ENCODE measurements at places on chromosomes 7 and 10.

DNA sequence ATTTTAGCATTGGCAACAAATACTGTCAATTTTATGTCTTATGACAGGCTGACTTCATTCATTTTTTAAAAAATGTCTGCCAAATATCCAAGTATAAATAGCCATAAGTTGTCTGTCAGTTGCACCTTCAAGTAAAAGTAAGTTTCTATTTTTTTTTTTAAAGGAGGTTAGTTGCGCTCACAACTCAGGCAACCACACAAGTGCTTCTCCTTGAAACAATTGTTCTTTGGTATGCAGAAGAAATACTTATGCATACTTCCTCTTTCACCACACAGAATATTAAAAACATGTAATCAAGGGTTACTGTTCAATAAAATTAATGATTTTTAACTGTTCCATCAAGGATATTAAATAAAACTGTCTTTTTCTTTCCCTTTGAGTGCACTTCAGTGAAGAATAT, 97.9 kb downstream of the RTKN2 start:
- no peak for DNase-seq

- DNase-seq: no peak
Measured at GRCh38 chr10:73287441-73287840, 35.0 kb upstream of the MRPS16 start.

GRCh38 chr7:43406961-43407360, 175.9 kb upstream of the STK17A start:
- no peak for DNase-seq

- DNase-seq: peak; percentile 28
Measured at GRCh38 chr7:90178679-90179278, 24.5 kb downstream of the STEAP1 start.

GRCh38 chr7:102064361-102065025, 222.2 kb upstream of the SH2B2 start:
- peak; percentile 10 for DNase-seq

DNA sequence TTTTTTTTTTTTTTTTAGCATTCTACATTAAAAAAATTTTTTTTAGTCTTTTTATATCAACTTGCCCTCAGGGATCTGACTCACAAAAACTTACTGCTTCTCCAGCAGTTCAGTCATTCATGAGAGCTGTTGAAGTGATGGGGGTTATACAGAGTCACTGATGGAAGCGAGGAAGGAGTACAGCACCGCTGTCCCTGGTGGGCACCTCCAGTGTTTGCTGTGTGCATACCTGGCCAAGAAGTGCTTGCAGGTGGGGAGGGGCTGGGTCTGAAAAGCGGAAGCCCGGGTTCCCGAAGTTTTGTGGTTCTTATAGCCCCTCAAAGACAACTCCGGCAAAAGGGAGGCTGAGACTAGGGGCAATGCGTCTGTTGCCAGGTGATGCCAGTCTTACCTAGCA, 46.2 kb downstream of the MINDY4 start:
- no peak for DNase-seq

DNA sequence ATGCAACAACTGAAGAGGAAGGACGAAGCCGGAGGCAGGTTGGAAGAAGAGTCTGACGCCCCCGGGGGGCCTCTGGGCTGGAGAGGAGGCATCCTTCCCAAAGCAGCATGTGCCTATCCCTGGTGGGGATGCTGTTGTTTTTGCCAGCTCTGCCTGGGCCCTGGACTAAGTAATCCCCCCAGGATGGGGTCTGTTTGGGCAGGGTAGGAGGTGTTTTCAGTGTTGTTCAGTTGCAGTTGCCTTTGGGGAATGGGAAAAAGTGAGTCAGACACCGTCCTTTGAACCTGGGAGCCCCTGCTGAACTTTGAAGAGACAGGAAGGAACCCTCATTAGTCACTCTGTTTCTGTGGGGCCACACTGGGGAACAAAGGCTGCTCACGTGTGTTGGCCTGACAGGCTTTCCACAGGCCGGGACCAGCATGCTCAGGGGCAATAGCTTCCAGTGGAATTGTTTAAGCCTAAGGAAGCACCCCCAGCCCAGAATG, 35.2 kb upstream of the GDF10 start:
- DNase-seq: peak; percentile 82

GRCh38 chr7:70134029-70134770, 535.9 kb downstream of the AUTS2 start:
- no peak for DNase-seq

- DNase-seq: no peak
Measured at GRCh38 chr10:8835453-8836167, 781.1 kb downstream of the GATA3 start.

DNA sequence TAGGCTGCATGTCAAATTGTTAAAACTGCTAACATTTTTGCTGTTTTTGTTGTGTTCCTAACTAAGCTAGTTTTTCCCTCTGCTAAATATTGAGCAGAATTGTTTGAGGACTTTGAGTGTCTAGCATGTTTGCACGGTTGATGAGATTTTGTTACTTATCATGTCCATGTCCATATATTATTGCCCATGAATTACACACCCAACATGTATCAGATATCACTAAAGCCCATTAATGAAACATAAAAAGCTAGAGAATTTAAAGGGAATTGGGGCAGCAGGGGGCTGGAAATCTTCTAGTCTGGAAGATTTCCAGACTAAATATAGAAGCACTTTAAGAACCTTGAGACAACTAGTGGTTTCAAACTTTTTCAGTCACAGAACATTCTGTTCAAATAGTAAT, 197.7 kb downstream of the SNX10 start:
- DNase-seq: no peak

GRCh38 chr7:122183106-122183505, 39.1 kb upstream of the AASS start:
- no peak for DNase-seq

DNA sequence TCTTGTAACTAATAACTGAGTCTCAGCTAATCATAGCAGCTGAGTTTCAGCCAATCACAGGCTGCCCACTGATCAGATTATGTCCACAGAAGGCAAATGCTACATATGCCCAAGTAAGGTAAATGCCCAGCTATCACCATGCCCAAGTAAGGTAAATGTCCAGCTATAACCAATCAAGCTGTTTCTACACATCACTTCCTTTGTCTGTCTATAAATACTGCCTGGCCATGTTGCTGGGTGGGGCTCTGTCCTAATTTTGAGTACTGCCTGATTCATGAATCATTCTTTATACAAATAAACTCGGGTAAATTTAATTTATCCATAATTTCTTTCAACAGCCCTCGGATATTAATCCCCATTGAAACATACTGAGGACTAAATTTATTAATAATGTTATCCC, 312.4 kb downstream of the CACNA2D1 start:
- no peak for DNase-seq

DNA sequence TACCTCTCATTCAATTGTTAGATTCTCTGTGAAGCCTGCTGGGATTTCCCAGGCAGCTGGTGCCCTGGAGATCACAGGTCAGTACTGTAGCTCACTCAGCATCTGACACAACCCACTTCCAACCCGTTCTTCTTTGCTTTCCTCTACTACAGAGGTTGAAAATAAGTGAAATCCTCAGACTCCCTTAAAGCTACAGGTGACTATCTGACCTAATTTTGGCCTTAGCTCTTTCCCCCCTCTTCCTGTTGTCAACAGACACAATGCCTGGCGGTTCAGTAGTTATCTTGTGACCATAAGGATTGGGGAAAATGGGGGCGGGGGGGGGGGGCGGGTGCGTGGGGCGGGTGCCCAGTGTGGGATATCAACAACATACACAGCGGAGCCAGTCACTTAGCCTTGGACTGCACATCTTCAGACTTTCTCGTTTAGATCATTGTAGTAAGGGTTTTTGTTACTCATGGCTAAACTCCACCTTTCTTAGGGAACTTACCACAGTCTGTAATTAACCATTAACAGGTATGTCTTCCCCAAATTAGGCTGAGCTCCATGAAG, 37.8 kb downstream of the MTPN start:
- DNase-seq: no peak

GRCh38 chr10:23412223-23412622, 26.7 kb upstream of the OTUD1 start:
- DNase-seq: peak; percentile 25

DNA sequence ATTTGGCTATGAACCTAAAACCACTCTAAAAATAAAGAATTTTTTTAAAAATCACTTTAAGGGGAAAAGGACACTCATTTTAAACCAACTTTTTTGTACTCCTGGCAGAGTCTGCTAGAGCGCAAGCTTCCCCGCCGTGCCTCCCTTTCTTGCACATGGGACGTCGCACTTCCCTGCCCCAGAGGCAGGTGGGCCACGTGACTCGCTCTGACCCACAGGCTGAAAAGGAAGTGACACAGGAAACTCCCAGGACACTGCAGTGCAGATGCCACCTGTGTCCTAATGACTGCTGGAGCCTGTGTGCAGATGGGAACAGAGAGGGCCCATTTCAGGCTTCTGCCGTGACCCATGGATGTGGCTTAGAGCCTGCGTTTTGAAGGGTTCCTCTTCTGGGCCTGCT, 142.1 kb upstream of the LANCL2 start:
- no peak for DNase-seq

DNA sequence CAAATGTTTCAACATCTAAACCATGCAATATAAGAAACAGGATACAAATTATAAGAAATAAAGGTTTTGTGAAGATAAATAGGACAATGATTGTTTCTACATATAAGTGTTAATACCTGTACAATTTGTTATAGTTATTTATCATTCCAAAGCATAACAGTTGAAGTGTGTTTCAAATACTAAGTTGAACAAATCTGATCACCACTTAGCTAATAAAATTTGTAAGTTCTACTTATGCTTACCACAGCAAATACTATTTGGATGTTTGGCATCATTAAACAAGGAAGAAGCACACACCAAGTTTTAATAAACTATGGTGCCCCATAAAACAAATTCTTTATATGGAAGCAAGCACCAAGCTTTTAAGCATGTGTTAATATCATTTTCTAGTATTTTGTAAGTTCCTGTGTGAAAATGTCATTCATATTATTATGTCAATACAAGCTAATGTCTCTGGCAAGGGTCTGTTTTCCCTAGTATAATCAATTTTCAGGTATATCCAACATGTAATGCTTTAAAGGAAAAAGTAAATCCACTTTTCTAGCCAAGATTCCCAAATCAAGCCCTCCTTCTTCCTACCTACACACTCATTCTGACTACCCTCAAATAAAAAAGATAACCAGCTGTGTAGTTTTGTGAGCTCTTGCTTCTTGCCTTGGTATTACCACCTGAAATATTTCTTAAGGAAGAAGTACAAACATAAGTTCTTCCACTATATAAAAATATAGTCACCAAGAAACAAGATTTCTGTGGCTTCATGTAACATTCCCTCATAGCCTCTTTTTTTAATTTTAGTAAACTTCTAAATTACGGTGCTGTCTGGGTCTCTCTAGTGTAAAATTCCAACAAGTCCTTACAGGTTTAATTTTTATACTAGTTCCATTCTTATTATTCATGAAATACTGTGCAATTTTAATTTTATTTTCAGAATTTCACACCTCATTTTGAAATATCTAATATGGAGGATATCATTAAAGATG, 9.2 kb downstream of the SKAP2 start:
- no peak for DNase-seq

DNA sequence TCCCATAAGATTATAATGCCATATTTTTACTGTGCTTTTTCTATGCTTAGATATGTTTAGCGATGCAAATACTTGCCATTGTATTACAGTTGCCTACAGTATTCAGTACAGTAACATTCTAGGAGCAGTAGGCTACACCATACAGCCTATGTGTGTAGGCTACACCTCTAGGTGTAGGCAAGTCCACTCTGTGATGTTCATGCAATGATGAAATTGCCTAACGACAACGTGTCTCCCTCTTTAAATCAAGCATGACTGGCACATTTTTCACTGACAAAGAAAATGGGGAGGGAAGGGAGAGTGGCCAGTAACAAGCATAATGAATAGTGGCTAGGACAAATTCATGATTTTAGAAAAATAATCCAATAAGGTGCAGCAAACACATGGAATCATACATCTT, 1.7 kb downstream of the NCAPG2 start:
- no peak for DNase-seq

GRCh38 chr7:37557571-37558209, 109.0 kb upstream of the ELMO1 start:
- DNase-seq: no peak

DNA sequence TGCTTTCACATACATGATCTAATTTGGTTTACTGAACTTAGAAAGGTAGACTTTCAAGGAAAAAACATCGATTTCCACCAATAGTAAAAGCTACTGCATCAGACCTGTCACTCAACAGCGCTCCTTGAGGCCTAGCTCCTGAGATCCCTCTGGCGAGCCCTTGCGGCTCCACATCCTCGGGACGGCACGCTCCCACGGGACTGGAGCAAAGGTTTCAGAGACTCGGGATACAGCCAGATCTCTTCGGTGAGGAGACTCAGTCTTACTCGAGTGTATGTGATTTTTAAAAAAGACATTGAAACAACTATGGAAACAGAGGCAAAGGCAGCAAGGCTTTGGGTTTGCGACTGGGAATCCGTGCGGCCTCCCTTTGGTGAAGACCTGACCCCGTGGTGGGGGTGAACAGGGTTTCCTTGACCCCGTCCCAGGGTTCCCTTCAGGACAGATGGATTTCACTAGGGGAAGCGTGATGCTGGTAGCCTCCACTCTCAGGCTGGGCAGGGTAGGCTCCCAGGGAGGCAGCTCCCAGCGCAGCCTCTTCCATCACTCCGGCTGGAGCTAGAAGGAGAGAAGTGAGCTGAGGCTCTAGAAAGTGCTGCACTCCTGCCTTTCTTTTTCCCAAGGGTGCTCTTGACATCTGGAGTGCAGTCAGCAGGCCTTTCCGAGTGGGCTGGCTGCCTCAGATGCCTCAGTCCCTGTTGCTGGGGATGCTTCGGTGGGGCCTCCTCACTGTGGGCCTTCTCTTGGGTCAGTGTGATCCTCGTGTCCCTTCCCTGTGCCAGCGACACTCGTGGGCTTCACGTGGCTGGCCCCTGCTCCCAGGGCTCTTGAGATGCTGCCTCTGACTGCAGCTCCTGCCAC, 5.8 kb upstream of the ATP6V0E2 start:
- DNase-seq: no peak

DNA sequence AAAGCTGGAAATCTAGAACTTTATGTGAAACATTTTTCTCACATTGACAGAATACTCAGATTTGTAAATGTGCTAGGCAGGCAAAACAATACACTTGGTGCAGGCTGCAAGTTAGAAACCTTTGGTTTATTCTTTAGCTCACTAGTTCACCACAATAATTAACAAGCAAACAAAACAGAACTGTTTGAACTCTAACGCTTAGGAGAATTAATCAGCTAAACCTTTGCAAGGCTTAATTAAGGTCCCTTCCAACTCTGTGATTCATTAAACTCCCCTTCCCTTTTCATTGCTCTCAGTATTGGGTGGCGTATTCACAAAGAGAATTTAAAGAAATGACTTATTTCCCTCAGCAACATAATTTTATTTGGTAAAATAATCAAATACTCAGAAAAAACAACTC, 99.0 kb downstream of the PON1 start:
- DNase-seq: no peak
